Lower lobe of right lung (tissue), 2 donors: ENCODE measurements at places on chromosomes 6 and 20. TPM values are rescaled to one million over a fixed set of nuclear protein-coding genes. Genes with fewer than 3 reads are reported as not detected.

Gene SLC22A1
- total RNA-seq: 2.6 TPM

Gene TFAP2D
- not detected for total RNA-seq

Gene MYT1
- not detected for total RNA-seq

Gene SLC32A1
- total RNA-seq: not detected

Gene SLC22A7
- total RNA-seq: not detected

GRCh38 chr6:52409499-52409898 is 10.6 kb upstream of the EFHC1 start:
- DNase-seq: no peak

DNA sequence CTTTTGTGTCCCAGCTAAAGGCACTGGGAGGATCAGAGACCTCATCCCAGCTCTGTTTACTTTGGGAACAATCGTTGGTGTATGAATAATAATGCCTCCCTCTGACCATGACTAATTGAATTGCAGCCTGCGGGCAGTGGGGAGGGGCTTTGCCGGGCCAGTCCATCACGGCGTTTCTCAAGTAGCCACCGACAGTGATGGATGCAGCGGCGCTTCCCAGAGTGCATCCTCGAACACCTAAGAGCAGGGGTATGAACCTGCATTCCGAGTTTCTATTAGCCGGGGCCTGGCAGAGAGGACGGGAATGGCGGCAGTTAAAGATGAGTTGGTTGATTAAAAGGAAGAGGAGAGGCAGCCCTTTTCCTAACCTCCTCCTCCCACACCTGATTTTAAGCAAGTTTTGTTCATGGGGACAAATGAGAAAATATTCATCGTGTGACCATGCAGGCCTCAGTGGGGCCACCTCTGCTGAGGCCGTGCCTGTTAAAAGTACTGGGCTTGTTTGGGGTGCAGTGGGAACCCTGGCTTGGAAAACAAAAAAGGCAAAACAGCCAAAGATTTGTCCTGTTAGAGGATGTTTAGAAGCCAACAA is 154.1 kb downstream of the FOXA2 start:
- no peak for DNase-seq

- DNase-seq: no peak
These were observed 32.4 kb upstream of the TPBG start for GRCh38 chr6:82331031-82331773.

DNA sequence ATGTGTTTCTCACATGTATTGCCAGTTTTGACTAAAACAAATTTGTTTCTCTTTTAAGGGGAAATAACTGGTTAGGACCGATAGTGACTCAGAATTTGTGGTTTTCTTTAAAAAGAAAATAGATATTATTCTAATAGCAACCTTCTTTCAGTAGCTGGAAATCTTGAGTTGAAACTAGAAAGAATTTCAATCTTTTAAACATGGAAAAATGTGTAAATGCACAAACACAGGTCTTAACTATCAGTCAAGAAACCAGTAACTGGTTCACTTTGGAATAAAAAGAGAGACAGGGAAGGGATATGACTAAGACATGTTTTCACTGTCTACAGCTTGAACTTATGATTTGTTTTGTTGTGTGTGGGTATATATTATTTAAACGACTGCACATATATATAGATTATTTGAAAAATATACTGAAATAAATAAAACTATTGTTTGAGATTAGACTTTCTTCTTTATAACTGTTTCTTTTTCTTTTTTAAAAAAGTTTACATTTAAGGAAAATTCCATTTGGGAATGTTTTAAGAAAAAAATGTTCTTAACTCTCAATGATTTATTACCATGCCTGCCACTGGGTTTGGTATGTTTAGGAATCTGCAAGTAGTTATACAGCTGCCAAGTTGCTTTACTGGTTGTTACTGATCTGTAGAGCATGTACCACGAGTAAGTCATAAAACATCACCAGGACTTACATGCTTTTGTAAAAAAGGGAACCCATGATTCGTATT is 753.3 kb upstream of the MARCKS start:
- no peak for DNase-seq

DNA sequence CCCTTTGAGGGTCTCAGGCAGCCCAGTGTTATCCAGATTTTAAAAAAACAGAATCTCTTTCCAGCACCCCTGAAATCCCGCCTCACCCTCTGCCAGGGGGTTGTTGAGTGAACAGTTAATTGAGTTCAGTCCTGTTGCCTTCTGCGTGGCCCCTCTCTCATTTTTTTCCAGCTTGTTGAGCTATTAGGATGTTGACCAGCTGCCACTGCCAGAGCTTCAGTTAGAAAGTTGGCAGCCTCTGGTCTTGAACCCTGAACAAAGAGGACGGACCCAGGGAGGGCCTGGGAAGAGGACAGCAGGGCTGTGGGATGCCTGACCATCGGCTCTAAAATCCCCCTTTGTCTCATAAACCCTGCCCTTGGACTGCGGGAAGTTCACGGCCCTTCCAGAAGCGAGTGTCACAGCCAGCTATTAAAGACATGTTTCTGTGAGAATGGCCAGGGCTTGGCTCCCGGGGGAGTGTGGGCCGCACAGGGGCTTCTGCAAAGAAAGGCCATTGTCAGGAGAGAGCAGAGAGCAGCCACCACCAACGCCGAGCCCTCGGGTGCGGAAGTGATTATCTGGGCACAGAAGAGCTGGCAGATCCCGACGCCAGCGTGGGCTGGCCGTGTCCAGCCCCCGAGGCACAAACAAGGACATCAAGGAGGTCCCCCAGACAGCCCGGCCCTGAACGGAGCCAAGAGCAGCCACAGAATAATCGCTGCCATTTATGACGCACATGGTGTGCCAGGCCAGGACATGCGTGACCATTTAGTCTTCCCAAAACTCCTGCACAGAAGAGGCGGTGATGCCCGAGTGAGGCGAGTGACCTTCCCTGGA is 189.0 kb downstream of the ANKRD60 start:
- DNase-seq: no peak

GRCh38 chr6:90631046-90631445 is 44.2 kb upstream of the MAP3K7 start:
- DNase-seq: no peak

GRCh38 chr6:37766717-37767116 is 52.8 kb upstream of the ZFAND3 start:
- DNase-seq: no peak

GRCh38 chr20:46025376-46025783 is 3.6 kb upstream of the SLC12A5 start:
- DNase-seq: no peak

GRCh38 chr6:35931120-35931561 is 10.2 kb upstream of the SRPK1 start:
- no peak for DNase-seq

DNA sequence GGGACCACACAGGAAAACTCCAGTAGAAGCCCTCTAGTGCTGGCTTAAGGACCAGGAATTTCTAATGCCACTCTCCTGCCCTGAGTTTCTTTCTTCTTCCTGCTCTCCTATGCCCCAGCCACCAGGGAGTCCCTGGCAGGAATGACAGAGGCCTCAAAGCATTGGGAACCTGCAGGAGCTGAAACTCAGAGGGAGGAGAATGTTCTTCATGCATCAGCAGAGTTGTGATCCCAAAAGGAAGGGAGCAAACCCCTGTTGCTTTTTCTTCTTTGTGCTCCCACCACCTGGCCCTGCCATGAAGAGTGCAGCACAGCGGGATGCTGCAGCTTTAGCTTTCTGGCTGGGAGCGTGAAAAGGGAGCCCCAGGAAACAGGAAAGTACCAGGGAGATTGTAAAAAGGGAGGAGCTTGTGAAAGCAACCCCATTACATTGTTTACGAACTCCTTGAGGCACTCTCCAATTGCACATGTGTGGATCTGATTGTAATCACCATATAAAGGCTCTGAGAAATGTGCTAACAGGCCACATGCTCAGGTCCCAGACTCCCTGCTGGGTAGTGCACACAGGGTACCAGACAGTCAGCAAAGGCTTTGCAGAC is 34.7 kb upstream of the FKBP1A start:
- no peak for DNase-seq

GRCh38 chr6:147825848-147826247 is 317.4 kb downstream of the SAMD5 start:
- no peak for DNase-seq

DNA sequence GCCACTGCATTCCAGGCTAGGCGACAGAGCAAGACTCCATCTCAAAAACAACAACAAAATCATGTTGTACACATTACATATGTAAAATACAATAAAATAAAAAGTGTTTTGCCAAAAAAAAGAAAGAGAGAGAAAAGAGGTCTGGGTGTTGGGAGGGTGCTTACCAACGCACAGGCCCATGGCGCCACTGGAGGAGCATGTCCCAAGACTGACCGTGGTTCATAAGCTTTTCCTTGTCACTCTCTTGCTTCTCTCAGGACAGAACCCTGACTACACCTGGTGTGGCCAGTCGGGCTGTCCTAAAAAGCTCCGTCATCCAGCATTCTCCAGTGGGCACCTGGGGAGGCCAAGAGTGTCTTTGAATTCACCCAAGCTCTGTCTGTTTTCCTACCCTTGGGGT is 48.0 kb upstream of the CNKSR3 start:
- no peak for DNase-seq

DNA sequence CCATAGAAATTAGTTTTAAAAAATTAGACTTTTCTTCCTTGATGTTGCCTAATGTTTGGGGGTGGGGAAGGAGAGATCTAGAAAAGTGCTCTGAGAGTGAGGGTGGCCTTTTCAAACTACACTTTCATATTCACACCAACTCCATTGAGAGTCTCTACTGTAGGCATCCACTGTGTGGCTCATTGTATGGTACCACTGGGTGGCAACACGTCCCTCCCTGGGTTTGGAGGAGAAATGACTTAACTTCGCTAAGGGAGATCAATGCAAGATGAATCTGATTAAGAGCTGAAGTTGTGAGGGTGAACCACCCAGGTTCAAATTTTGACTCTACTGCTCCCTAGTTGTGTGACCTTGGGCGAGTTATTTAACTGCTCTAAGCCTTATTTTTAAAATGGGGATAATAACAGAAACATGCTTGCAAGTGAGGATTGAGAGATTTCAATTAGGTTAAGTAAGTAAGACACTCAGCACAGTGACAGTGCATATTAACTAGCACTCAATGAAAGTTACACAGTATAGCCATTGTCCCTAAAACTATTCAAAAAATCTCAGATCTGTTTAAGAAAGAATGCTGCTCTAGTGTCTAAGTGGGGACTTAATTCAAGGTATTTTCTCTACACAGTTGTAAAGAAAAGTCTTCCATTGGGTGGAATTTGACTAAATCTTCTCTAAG is 193.5 kb upstream of the CNR1 start:
- DNase-seq: no peak

DNA sequence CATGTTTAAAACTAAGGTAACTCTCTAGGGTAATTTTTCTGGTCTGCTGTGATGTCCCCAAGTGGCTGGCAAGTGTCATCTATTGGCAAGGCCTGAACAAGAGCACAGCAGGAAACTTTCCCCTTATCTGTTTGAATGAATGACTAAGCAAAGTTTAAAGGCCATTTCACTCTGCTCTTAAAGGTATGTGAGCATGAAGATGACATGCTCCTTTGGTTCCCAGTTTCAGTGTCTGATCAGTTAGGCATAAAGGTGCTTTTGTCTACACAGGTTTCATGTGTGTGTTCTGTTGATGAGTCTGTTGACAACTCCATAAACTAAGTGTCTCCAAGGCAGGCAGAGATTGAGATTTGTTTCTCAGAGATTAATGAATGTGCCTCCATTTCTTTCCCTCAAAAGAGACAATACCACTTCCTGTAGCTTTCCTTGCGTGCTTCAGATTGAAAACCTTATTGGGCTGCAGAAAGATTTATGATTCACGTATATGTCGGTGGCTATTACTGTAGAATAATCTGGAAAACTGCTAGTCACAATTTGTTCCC is 83.9 kb downstream of the MAP3K7 start:
- DNase-seq: no peak

- DNase-seq: no peak
These were observed 27.8 kb downstream of the QKI start for GRCh38 chr6:163442336-163442735.
